ENCODE measurements at places on chromosomes 4 and X.

GRCh38 chr4:53508446-53508845 lies 82.8 kb downstream of the LNX1 start:
- DNase-seq = peak; percentile 96

GRCh38 chrX:68686097-68686977 lies 38.9 kb downstream of the STARD8 start:
- peak; percentile 67 for DNase-seq

- DNase-seq = peak; percentile 72
Measured at GRCh38 chr4:55159851-55160250, 34.5 kb upstream of the KDR start.

DNA sequence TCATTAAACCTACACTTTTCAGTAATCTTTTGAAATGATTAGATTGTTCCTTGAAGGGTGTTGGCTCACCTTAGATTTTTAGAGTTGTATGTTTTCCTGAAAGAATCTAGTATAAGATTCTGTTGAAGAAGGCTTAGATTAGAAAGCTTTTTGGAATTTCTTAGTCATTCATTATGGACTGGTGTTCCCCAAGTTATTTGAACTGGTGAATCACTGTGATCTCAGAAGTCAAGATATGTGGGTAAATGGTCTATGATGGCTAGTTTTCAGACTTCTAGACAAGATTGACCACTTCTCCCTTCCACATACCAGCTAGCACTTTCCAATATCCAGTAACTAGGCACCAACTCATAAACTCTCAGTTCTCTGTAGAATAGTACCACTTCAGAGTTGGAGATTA lies 138.1 kb downstream of the KDM6A start:
- peak; percentile 5 for DNase-seq

DNA sequence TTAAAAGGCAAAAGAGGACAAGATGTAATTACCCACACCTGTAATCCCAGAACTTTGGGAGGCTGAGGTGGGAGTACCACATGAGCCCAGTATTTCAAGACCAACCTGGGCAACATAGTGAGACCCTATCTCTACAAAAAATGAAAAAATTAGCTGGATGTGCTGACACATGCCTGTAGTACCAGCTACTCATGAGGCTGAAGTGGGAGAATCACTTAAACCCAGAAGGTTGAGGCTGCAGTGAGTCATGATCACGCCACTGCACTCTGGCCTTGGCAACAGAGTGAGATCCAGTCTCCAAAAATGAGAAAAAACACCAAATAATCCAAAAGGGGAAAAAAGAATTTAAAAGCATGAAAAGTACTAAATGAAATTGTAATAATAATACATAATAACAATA lies 30.8 kb downstream of the NR0B1 start:
- DNase-seq = peak; percentile 72

DNA sequence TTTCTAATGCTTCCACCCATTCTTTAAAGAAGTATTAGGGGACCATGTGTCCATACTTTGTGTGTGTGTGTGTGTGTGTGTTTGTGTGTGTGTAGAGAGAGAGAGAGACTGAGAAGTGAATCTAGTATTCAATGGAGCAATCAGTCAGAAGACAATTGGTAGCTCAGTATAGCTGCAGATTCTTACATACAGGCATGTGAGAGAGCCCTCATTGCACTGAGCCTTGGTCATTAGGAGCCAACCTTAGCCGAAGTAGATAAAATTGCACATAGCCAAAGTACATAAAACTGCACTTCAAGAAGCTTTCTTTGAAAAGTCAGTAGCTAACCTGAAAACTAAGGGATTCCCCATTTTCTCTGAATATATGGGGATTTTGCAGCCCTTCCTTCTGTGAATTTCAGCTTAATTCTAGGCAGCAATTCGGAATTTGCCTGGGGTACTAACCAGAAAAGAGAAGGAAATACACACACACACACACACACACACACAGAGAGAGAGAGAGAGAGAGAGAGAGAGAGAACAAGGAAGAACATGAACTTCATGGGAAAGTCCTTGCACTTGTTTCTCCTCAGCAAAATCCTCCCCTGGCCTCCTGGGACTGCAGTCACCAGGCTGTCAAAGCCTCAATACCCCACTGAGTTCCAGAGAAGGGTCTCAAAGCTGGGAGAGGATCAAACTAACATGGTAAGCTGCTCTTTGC lies 1.7 kb upstream of the PRDM8 start:
- no peak for DNase-seq

Measured in cardiac fibroblast (primary cell).